Dermis lymphatic vessel endothelial cell (primary cell): ENCODE measurements at places on chromosomes 16 and 17. TPM values are rescaled to one million over a fixed set of nuclear protein-coding genes. Genes with fewer than 3 reads are reported as not detected.

Gene SOST
- total RNA-seq = not detected in 2 replicates

Gene MT1X
- total RNA-seq = 8.6 and 8.7 TPM in 2 replicates

Gene GRAPL
- total RNA-seq = 35.2 and 71.3 TPM in 2 replicates

Gene LDHD
- 0.34 and 0.65 TPM in 2 replicates for total RNA-seq

Gene SLC5A10
- not detected in 2 replicates for total RNA-seq

Gene CD300E
- total RNA-seq = not detected in 2 replicates

Gene ZC3H7A
- total RNA-seq = 48.2 and 56.2 TPM in 2 replicates

Gene SCNN1G
- 0.69 and 2.2 TPM in 2 replicates for total RNA-seq

Gene SOCS7
- 7.0 and 9.2 TPM in 2 replicates for total RNA-seq

Gene FLII
- 259 and 335 TPM in 2 replicates for total RNA-seq

Gene NOD2
- total RNA-seq = 0.33 and 0.34 TPM in 2 replicates

Gene MED1
- total RNA-seq = 19.2 and 25.6 TPM in 2 replicates

Gene MT4
- total RNA-seq = not detected in 2 replicates

Gene CCL14
- 9.1 and 12.5 TPM in 2 replicates for total RNA-seq

Gene KRTAP4-4
- not detected in 2 replicates for total RNA-seq

Gene FOXJ1
- under 0.01 TPM in 1 of 2 replicates, not detected in the other for total RNA-seq

Gene SPATA22
- 0.33 TPM in 1 of 2 replicates, not detected in the other for total RNA-seq

Gene CLDN9
- total RNA-seq = not detected in 2 replicates

Gene CCDC40
- total RNA-seq = 2.0 and 2.3 TPM in 2 replicates

Gene TMC5
- total RNA-seq = not detected in 2 replicates

Gene TVP23A
- not detected in 2 replicates for total RNA-seq

Gene TOM1L1
- total RNA-seq = 0.26 and 0.65 TPM in 2 replicates

Gene ABAT
- total RNA-seq = 1.7 and 1.8 TPM in 2 replicates

Gene ICAM2
- 99.0 and 162 TPM in 2 replicates for total RNA-seq

Gene SLC9A5
- 0.33 and 0.34 TPM in 2 replicates for total RNA-seq
